ENCODE measurements at places on chromosomes 4 and X. TPM values are rescaled to one million over a fixed set of nuclear protein-coding genes. Genes with fewer than 3 reads are reported as not detected.

DNA sequence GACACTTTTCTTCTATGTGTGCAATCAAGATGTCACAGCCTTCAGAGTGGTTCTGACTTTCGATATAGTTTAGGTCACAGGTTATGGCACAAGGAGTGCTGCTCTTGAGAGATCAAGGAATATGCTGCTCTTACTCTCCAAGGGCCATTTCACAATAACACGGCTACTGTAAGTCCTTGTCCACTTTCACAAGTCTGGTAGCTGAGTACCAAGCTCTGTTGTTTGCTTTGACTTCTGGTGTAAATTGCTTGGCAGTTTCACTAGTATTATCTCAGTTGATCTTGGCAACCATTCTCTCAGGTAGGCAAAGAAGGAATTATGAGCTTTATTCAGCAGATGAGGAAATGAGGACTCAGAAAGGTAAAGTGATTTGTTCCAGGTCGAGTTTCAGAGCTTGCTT lies 35.4 kb upstream of the SPANXB1 start:
- H3K27ac ChIP-seq, result no peak overlapping the region
- H3K4me3 ChIP-seq, result no peak overlapping the region
- H3K4me1 ChIP-seq, result no peaks in the 10 kb centered on the region
- DNase-seq, result no peak

GRCh38 chr4:142690406-142691163 lies 155.5 kb downstream of the INPP4B start:
- no peaks in the 10 kb centered on the region for H3K36me3 ChIP-seq
- H3K27ac ChIP-seq, result no peak overlapping the region
- no peak overlapping the region for H3K4me3 ChIP-seq
- peaks cover 18% of the 10 kb centered on the region for H3K4me1 ChIP-seq
- no peaks in the 10 kb centered on the region for H3K27me3 ChIP-seq

DNA sequence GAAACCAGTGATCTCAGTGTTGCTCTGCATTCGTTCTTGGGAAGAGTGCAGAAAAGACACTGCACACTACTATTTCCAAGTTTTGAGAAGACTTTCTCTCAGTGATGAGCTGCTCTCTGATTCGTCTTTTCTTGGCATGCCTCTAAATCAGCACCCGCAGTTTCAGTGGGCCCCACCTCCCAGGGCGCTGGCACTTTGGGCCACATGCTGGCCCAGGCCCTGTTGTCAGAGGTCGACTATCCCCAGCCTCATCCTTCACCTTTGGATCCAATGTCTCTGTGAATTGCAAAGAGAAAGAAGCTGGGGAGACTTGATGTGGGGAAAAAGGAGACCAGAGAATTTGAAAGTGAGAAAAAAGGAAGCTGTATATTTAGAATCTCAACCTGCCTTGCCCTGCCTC lies 644.1 kb upstream of the PITX2 start:
- H3K27ac ChIP-seq, result no peak overlapping the region
- no peaks in the 10 kb centered on the region for H3K36me3 ChIP-seq
- no peaks in the 10 kb centered on the region for H3K4me1 ChIP-seq
- DNase-seq, result no peak

- no peak overlapping the region for H3K4me3 ChIP-seq
- no peaks in the 10 kb centered on the region for H3K4me1 ChIP-seq
- no peaks in the 10 kb centered on the region for H3K36me3 ChIP-seq
These were observed 45.7 kb downstream of the C4orf50 start for GRCh38 chr4:5972571-5972970.

DNA sequence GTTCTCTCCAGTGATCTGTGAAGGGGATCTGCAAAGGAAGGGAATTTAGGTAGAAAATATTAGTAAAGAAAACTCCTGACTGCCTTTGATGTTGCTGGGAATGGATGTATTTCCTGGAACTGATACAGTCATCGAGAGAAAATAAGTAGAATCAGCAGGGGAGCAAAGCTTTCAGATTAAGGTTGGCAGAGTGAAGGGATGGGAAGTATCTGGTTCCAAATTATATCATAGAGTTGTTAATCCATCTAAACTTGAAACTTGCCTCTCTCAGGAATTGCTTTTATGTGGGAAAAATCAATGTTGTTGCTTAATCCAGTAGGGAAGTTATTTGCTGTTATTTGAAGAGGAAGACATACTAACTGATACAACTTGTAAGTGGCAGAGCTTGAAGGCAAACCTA lies 19.3 kb downstream of the EPHA5 start:
- no peak for DNase-seq
- no peaks in the 10 kb centered on the region for H3K4me1 ChIP-seq
- H3K4me3 ChIP-seq, result no peak overlapping the region
- no peaks in the 10 kb centered on the region for H3K27me3 ChIP-seq

TLR6 gene
- 0.12 TPM for total RNA-seq

DNA sequence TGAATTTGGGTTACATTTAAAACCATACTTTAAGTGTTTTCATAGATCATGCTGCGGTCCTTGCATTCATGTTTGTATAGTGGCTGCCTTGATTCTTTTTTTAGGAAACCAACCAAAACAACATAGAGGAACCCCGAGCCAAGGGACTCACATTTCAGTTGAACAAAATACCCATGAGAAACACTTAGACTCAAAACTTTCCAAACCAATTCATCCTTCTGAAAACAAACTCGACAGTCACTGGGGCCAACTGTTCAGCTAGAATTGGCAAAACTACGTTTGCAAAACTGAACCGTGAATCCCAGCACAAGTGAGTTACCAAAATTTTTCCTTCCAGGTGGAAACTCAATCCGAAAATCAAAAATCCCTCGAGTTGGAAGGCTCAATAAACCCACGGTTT lies 1.4 kb downstream of the ADGRA3 start:
- peak overlapping the region; percentile 86 for H3K27ac ChIP-seq
- H3K4me3 ChIP-seq, result peak overlapping the region; percentile 61
- peaks cover 7% of the 10 kb centered on the region for H3K4me1 ChIP-seq
- no peaks in the 10 kb centered on the region for H3K36me3 ChIP-seq
- no peaks in the 10 kb centered on the region for H3K27me3 ChIP-seq

P2RY10 gene
- total RNA-seq, result not detected

DNA sequence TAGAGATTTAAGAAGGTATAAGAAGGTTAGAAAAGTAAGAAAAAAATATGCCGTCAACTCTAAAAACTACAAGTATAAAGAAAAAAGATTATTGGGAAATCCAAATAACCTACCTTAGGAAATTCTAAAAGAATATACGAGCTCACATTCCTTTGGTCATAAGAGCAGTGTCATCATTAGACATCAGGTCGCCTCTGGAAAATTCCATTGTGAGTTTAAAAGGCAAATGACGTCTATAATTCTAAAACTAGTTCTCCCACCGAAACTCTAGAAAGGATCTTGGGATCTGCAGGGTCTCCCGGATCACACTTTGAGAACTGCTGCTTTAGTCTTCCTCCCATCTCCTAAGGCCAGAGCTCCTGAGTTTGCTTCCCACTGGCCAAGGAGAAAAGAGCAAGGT lies 518 bp upstream of the SAT1 start:
- H3K4me1 ChIP-seq, result peaks cover 21% of the 10 kb centered on the region
- peak overlapping the region; percentile 50 for H3K27ac ChIP-seq
- H3K4me3 ChIP-seq, result peak overlapping the region; percentile 1
- no peaks in the 10 kb centered on the region for H3K36me3 ChIP-seq
- H3K27me3 ChIP-seq, result no peaks in the 10 kb centered on the region

AMTN gene
- not detected for total RNA-seq

PTPN13 gene
- 29.2 TPM for total RNA-seq

TCEAL5 gene
- total RNA-seq, result 0.78 TPM

- no peaks in the 10 kb centered on the region for H3K27me3 ChIP-seq
- H3K36me3 ChIP-seq, result no peaks in the 10 kb centered on the region
- no peak overlapping the region for H3K27ac ChIP-seq
- DNase-seq, result peak; percentile 9
These were observed 115.1 kb upstream of the MXRA5 start for GRCh38 chrX:3461397-3462165.

DNA sequence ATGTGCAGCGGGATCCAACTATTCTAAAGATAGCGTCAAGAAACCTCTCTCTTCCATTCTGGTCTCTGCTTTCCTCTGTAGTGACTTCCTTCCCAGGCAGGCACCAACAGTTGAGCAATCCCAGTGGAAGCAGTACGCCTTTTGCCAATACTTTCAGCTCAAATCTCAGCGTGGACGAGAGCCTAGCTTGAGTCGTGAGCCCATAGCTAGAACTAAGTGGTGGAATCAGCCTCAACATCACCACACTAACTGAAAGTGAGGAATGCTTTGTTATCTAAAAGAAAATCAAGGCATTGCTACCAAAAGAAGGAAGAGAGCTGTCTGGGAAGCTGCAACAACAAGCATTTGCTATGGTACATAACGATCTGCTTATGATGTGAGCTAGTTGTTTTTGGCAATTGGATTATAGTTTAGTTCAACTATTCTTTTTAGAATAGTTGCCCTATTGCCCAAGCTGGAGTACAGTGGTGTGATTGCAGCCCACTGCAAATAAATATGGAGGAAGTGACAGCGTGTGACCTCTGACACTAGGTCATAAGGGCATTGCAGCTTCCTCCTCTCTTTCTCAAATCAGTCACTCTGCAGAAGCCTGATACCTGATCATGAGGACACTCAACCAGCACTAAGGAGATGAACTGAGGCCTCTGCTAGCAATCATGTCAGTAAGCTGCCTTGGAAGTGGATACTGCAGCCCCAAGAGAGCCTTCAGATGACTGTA lies 24.7 kb upstream of the FRYL start:
- no peak overlapping the region for H3K4me3 ChIP-seq
- peak; percentile 12 for DNase-seq
- no peaks in the 10 kb centered on the region for H3K4me1 ChIP-seq
- no peak overlapping the region for H3K27ac ChIP-seq
- H3K36me3 ChIP-seq, result no peaks in the 10 kb centered on the region

- H3K27me3 ChIP-seq, result no peaks in the 10 kb centered on the region
- no peaks in the 10 kb centered on the region for H3K4me1 ChIP-seq
- DNase-seq, result no peak
- no peaks in the 10 kb centered on the region for H3K36me3 ChIP-seq
These were observed 113.7 kb upstream of the ACTRT1 start for GRCh38 chrX:128165884-128166408.

- no peak overlapping the region for H3K4me3 ChIP-seq
- H3K4me1 ChIP-seq, result no peaks in the 10 kb centered on the region
- H3K27me3 ChIP-seq, result no peaks in the 10 kb centered on the region
- peak overlapping the region; percentile 69 for H3K27ac ChIP-seq
- H3K36me3 ChIP-seq, result peaks cover 10% of the 10 kb centered on the region
These were observed 38.0 kb downstream of the PCGF3 start for GRCh38 chr4:743463-744211.
